T-helper 1 cell (primary cell): ENCODE measurements at places on chromosomes 7 and 10.

DNA sequence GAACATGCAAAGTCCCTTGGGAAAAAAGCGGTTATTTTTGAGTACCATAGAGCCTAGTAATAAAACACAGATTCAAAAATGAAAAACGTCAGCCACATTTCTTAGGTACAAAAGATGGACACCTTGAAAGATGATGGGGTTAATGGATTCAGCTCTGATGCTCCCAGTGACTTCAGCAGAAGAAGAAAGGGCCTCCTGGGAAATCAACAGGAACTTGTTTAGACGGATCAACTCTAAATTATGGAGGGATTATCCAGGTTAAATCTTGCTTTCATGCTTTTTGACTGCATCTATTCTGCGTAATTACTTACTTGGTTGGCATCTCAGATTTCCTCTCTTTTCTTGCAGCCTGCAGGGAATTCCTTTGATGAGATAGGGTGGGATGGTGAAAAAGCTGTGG is 82.5 kb downstream of the TMEM178B start:
- DNase-seq: no peak

- DNase-seq: no peak
Measured at GRCh38 chr10:14171336-14171735, 159.4 kb downstream of the FRMD4A start.

DNA sequence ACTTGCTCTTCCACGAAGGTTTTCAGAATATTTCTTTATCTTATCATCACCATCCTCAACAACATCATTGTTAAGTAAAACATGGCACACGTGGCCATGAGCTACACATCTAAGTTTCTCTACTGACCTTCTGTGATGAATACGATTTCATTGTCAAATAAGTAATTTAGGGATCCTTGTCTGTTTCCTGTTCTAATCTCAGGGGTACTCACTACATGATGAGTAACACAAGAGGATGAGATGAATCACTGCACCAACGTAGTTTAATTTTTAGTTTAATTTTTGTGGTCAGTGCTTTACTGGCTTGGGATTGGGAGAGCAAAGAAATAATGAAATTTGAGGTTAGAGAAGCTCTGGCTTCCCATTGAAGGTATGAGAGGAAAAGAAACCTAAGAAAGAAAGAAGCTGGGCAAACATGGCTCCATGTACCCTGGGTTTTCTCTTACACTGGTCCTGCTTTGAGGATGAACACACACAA is 461.9 kb upstream of the KLF6 start:
- peak; percentile 24 for DNase-seq

DNA sequence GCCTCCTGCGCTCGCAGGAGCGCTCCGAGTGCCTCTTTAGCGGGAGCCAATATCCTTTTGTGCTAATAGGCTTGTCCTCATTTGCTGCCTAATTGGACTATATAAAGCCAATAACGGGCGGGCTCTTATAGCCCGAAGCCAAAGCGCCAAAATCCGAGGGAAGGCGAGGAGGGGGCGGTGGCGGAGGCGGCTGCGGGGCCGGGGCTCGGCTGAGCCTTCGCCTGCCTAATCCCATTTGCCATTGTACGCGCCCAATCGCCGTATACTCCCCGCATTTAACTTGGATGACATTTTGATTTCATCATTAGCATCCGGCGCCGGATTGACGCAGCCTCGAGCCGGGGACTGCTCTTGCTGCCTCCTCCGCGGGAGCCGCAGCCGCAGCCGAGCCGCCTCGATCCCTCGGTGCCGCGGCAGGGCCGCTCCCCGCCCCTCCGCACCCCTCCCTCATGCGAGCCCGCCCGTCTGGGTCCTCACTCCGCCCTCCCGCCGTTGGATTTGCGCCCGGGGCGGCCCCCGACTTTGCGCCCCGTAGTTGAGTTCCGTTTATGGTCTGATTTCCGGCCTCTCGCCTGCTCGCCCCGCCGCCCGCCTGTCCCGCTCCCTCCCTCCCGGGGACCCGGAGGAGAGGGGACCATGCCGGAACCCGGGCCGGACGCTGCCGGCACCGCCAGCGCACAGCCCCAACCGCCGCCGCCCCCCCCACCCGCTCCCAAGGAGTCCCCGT is at the start of gene HMX3:
HMX3 (plus strand) TSS at position 556 of the 727 bp plus-strand sequence; CDS start at position 637, 81 bp downstream.
- no peak for DNase-seq

GRCh38 chr7:25913598-25914224 is 238.3 kb upstream of the NFE2L3 start:
- no peak for DNase-seq

GRCh38 chr7:87413029-87413428 is 62.5 kb downstream of the ABCB4 start:
- DNase-seq: no peak

DNA sequence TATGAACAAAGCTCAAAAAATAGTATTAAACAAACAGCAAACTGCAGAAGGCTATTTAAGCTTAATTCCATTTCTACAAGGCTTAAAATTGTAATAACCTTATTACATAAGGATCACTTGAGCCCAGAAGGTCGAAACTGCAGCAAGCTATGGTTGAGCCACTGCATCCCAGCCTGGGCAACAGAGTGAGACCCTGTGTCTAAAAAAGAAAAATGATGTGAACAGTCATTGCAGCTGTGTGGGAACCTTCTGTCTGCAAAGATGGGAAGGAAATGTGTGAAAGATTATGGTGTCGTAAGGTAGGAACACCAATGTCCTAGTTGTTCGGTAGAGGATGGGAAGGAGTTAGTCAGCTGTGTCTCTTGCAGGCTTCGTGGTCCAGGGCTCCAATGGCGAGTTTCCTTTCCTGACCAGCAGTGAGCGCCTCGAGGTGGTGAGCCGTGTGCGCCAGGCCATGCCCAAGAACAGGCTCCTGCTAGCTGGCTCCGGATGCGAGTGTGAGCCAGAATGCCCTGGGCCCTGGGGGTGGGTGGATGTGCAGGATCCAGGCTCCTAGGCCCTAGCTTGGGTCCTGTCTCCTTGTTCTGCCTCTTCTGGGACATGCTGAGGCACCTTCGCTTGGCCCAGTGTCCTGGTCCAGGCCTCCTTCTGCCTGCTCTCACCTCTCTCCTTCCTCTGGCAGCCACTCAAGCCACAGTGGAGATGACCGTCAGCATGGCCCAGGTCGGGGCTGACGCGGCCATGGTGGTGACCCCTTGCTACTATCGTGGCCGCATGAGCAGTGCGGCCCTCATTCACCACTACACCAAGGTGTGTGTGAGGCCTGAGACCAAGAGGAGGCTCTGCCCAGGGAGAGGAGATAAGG is 9.1 kb downstream of the C10orf62 start:
- DNase-seq: no peak

GRCh38 chr7:76165973-76166403 is 35.7 kb upstream of the SRRM3 start:
- no peak for DNase-seq

DNA sequence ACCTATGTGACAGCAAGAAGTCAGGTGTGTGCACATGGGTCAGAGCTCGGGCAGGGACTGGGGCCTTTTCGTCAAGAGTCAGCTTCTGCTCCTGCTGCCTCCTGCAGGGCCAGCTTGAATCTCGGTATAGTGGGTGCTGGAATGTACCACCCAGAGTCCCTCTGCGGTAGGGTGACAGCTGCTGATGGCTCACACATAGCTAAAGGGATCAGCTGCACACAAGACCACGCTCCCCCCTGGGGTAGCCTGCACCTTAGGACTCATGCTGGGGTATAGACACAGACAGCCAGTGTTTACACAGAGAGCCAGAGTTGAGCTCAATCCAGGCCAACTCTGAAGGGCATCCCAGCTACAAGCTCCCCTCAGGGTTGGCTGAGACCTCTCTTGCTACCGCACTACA is 14.0 kb upstream of the COL13A1 start:
- DNase-seq: no peak

- DNase-seq: no peak
Measured at GRCh38 chr10:128143531-128143930, 17.3 kb upstream of the MKI67 start.

DNA sequence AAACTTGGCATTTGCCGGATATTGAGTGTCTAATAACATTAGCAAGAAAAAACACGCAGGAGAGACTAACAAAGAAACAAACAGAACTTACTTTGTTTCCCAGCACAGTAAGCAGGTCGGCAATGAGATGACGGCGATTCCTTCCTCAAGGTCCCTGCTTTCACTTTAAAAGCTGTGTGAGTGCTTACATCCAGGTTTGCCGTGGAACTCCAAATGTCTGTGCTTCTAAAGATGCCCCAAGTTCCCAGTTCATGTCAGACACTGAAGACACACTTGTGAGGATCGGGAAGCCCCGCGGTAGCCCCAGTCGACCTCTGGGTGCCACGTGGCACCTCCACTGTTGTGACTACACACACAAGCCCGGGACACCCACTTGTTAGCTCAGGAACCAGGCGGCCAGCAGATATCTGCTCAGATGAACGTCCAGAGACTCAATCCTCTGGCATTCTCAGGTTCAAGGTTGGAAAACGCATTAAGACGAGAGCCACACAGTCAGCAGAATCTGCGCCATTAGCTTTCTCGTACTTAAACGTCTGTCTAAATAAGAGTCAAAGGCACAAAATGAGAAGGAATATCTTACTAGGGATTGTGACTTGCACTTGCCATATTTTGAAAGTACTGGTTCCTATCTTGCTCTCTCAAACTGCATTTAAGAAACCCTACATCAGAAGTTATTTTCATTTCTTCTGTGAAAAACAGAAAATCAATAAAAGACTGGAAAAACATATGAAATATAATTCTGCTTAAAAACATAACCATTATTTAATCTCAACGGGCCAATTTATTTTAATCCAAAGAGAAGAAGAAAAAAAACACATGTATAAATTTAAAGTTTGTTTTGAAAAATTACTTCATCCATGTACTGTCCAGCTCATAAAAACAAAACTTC is 207.6 kb upstream of the KLF14 start:
- DNase-seq: no peak

DNA sequence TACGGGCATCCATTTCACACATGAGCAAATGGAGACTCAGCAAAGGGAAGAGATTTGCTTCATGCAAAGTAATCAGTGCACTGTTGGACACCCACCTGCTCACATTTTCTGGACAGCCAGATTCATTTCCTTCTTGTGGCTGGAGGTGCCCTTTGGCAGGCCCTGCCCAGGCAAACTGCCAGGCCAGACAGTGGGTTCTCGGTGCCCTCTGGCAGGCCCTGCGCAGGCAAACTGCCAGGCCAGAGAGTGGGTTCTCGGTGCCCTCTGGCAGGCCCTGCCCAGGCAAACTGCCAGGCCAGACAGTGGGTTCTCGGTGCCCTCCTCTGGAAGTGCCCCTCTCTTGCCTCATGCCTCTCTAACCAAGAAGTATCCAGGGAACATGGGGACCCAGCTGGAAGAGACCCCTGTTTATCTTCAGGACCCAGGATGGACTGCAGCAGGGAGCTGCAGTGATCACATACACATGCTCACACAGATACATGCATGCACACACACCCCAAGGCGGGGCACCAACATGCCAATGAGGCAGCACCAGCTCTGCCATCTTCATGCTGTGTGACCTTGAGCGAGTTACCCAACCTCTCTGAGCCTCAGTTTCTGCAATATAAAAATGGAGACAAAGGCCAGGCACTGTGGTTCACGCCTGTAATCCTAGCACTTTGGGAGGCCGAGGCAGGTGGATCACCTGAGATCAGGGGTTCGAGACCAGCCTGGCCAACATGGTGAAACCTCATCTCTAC is 67.1 kb downstream of the OAT start:
- DNase-seq: no peak

DNA sequence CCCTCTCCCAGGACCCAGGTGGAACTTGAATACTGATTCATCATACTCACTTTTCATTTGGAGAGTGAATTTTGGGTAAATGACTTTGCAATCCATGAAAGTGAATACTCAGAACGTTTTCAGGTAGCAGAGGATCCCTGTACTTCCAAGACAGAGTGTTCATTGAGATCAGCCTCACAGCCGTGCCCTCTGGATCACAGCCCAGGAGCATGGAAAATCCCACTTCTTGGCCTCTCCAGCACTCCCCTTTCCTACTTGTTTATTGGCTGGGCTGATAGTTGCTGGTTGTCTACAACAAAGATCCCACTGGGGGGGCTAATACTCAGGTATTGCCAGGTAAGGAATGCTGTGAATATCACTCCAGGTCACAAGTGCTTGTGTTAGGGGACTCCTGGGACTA is 5.9 kb downstream of the GCK start:
- DNase-seq: no peak
